ENCODE measurements at places on chromosomes 4 and X.

DNA sequence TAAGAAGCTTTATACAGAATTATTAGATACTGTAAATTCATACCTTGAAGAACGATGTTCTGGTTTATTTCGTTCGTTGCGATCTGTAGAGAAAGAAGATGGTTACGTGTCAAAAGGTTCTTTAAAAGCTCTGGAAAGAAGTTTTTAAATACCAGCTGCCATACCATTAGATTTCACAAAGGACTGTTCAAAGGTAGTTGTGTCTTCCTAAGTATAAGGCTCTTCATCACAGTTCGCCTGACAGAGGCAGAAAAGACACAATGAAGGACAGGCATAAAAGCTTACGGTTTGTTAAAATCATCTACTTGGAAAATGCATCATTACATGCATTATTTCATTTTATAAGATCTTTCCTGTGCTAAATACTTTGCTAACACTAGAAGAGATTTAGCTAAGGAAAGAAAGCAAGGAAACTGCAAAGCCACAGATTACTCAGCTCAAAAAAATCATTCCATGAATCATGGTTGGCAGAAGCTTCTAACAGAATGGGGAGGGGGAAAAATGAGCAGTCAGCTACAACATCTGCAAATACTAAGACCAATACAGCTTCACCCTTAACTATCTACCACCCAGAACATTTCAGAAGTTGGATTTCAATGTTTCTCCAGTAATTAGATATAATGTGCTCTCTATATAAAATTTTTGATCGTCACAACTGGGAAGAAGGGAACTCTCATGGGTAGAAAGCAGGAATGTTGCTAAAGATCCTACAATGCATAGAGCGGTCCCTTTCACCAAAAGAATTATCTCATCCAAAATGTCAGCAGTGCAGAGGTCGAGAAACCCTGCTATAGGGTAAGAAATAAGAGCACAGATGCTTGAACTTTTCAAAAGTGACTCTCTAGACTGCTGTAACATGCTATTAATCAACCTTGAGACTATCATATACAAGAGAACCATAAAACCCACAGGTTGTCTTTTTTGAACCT lies 50.7 kb upstream of the PRSS48 start:
- H3K27me3 ChIP-seq = peaks cover 10% of the 10 kb centered on the region
- no peak for DNase-seq
- H3K4me3 ChIP-seq = no peak overlapping the region
- no peaks in the 10 kb centered on the region for H3K4me1 ChIP-seq

DNA sequence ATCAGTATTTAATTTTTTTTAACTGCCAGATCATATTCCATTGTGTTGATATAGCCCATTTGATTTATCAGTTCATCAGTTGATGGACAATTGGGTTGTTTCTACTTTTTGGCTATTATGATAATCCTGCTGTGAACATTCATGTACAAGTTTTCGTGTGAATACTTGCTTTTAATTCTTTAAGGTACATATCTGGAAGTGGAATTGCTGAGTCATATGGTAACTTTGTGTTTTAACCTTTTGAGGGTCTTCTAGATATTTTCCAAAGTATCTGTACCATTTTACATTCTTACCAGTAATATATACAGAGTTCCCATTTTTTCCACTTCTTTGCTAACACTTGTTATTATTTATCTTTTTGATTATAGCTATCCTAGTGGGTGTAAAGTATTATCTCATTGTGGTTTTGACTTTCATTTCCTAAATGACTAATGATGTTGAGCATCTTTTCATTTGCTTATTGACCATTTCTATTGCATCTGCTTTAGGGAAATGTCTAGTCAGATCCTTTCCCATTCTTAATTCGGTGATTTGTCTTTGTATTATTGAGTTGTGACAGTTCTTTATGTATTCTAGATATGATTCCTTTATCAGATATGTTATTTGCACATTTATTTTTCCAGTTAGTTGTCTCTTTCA lies 75.2 kb upstream of the NUDT6 start:
- no peak for DNase-seq
- no peaks in the 10 kb centered on the region for H3K27me3 ChIP-seq
- H3K36me3 ChIP-seq = peaks cover 7% of the 10 kb centered on the region
- no peak overlapping the region for H3K4me3 ChIP-seq
- peaks cover 11% of the 10 kb centered on the region for H3K4me1 ChIP-seq

- no peak overlapping the region for H3K4me3 ChIP-seq
- H3K36me3 ChIP-seq = peaks cover 20% of the 10 kb centered on the region
- H3K4me1 ChIP-seq = peaks cover 34% of the 10 kb centered on the region
- no peak for DNase-seq
Observed at GRCh38 chr4:917992-918391, 14.1 kb downstream of the GAK start.

- no peak overlapping the region for H3K27ac ChIP-seq
- H3K4me3 ChIP-seq = no peak overlapping the region
- H3K27me3 ChIP-seq = no peaks in the 10 kb centered on the region
- no peaks in the 10 kb centered on the region for H3K4me1 ChIP-seq
- no peaks in the 10 kb centered on the region for H3K36me3 ChIP-seq
Observed at GRCh38 chrX:31837445-31838049, 765.7 kb upstream of the FTHL17 start.

GRCh38 chrX:17596546-17597205 lies 140.6 kb upstream of the SCML1 start:
- H3K27me3 ChIP-seq = peaks cover 3% of the 10 kb centered on the region
- no peaks in the 10 kb centered on the region for H3K36me3 ChIP-seq
- H3K4me3 ChIP-seq = no peak overlapping the region
- peaks cover 7% of the 10 kb centered on the region for H3K4me1 ChIP-seq
- DNase-seq = no peak

- peaks cover 2% of the 10 kb centered on the region for H3K27me3 ChIP-seq
- no peaks in the 10 kb centered on the region for H3K36me3 ChIP-seq
- no peaks in the 10 kb centered on the region for H3K4me1 ChIP-seq
- H3K27ac ChIP-seq = no peak overlapping the region
- no peak overlapping the region for H3K4me3 ChIP-seq
- DNase-seq = no peak
Observed at GRCh38 chr4:51932261-51932660, 87.9 kb downstream of the LRRC66 start.

DNA sequence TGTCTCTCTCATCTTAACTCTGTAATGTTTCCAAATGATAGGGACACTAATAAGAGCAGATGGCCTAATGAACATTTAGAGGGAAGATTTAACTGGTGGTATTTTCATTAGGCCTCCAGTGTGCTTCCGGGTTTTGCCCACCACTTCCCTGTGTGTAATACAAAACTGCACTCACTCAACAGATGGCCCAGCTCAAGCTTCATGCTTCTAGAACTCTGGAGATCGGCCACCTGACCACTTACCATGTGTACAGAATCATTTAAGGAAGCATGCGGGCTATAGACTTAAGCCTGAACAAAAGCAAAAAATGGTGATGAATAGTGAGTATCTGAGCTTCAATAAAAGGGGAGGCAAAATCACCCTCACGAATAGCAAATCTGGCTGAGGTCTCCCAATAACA lies 89.3 kb downstream of the SH2D1A start:
- no peak for DNase-seq
- H3K27ac ChIP-seq = no peak overlapping the region
- no peaks in the 10 kb centered on the region for H3K4me1 ChIP-seq
- H3K27me3 ChIP-seq = no peaks in the 10 kb centered on the region
- no peak overlapping the region for H3K4me3 ChIP-seq

- H3K36me3 ChIP-seq = peaks cover 2% of the 10 kb centered on the region
- no peak overlapping the region for H3K27ac ChIP-seq
- peaks cover 42% of the 10 kb centered on the region for H3K27me3 ChIP-seq
- H3K4me3 ChIP-seq = no peak overlapping the region
Observed at GRCh38 chr4:176193126-176193525, 2.3 kb downstream of the SPATA4 start.

GRCh38 chr4:90357117-90357710 lies 230.0 kb downstream of the CCSER1 start:
- H3K27ac ChIP-seq = no peak overlapping the region
- DNase-seq = no peak
- no peaks in the 10 kb centered on the region for H3K27me3 ChIP-seq

GRCh38 chr4:145097331-145097820 lies 620 bp downstream of the ANAPC10 start:
- H3K4me3 ChIP-seq = peak overlapping the region; percentile 92
- peaks cover 25% of the 10 kb centered on the region for H3K4me1 ChIP-seq
- H3K27ac ChIP-seq = peak overlapping the region; percentile 99
- peaks cover 36% of the 10 kb centered on the region for H3K36me3 ChIP-seq
- H3K27me3 ChIP-seq = no peaks in the 10 kb centered on the region
- DNase-seq = no peak

GRCh38 chrX:97398030-97398551 lies 514.4 kb downstream of the RPA4 start:
- peak overlapping the region; percentile 67 for H3K4me3 ChIP-seq
- H3K27ac ChIP-seq = peak overlapping the region; percentile 90
- no peaks in the 10 kb centered on the region for H3K36me3 ChIP-seq
- DNase-seq = peak; percentile 15
- H3K27me3 ChIP-seq = no peaks in the 10 kb centered on the region

GRCh38 chr4:76758996-76759395 lies 138.9 kb downstream of the SOWAHB start:
- H3K4me3 ChIP-seq = no peak overlapping the region
- peaks cover 15% of the 10 kb centered on the region for H3K27me3 ChIP-seq
- H3K4me1 ChIP-seq = no peaks in the 10 kb centered on the region
- H3K27ac ChIP-seq = no peak overlapping the region
- no peaks in the 10 kb centered on the region for H3K36me3 ChIP-seq

GRCh38 chr4:89837993-89838390 lies 1.0 kb upstream of the SNCA start:
- peak overlapping the region; percentile 79 for H3K4me3 ChIP-seq
- no peak for DNase-seq
- H3K36me3 ChIP-seq = no peaks in the 10 kb centered on the region
- H3K27me3 ChIP-seq = peaks cover 73% of the 10 kb centered on the region

GRCh38 chrX:97126020-97126419 lies 242.3 kb downstream of the RPA4 start:
- no peaks in the 10 kb centered on the region for H3K27me3 ChIP-seq
- H3K36me3 ChIP-seq = no peaks in the 10 kb centered on the region
- H3K4me3 ChIP-seq = no peak overlapping the region
- DNase-seq = no peak

GRCh38 chrX:71577682-71578081 lies 555 bp upstream of the GCNA start:
- H3K27ac ChIP-seq = no peak overlapping the region
- no peaks in the 10 kb centered on the region for H3K4me1 ChIP-seq
- no peaks in the 10 kb centered on the region for H3K27me3 ChIP-seq
- peaks cover 35% of the 10 kb centered on the region for H3K36me3 ChIP-seq
- DNase-seq = no peak

DNA sequence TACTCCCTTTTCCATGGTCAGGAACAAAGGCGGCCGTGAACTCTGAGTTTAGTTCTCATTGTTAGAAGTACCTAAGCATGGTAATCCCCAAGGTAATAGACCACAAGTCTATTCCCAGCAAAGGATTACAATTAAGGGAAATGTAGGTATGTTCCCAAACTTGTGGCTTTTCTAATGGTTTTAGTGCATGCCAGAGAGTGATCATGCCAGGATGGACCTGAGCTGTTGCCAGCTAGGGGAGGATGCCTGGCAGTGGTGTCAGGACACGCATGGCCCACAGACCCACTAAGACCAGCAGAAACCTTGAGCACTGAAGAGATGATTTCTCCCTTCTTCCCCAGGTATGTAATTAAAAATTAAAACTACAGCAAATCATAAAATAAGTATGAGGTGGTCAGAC lies 60.8 kb downstream of the COQ2 start:
- peaks cover 8% of the 10 kb centered on the region for H3K36me3 ChIP-seq
- H3K4me1 ChIP-seq = peaks cover 53% of the 10 kb centered on the region
- peaks cover 35% of the 10 kb centered on the region for H3K27me3 ChIP-seq
- H3K27ac ChIP-seq = peak overlapping the region; percentile 72

- DNase-seq = peak; percentile 41
- H3K36me3 ChIP-seq = peaks cover 19% of the 10 kb centered on the region
- H3K4me3 ChIP-seq = peak overlapping the region; percentile 48
- peaks cover 35% of the 10 kb centered on the region for H3K4me1 ChIP-seq
Observed at GRCh38 chr4:38957893-38958292, 74.3 kb downstream of the TMEM156 start.

- H3K4me3 ChIP-seq = peak within 1 kb of the TSS; percentile 96
- H3K27me3 ChIP-seq = no peaks in the 10 kb centered on the region
- H3K4me1 ChIP-seq = peaks cover 30% of the 10 kb centered on the region
- H3K36me3 ChIP-seq = peaks cover 22% of the 10 kb centered on the region
Observed at GRCh38 chrX:56995271-56995994, at the start of gene SPIN3. Gene SPIN3, minus strand, starts transcription at chrX:56995541. Its CDS starts 594 bp downstream, at chrX:56994947.

DNA sequence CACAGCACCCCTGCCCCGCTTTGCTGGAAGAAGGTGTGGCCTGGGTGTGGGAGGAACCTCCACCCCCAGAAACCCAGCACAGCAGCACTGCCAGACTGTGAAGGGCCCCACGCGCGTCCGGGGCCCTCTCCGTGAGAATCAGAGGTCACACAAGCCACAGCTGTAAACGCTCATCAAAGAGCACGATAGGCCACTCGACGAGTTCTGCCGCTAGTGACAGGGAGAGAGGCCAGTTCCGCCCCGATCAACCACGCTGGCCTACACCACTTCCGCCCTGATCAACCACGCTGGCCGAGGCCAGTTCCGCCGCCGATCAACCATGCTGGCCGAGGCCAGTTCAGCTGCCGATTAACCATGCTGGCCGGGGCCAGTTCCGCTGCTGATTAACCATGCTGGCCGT lies 25.9 kb upstream of the ADRA2C start:
- DNase-seq = no peak
- no peaks in the 10 kb centered on the region for H3K36me3 ChIP-seq
- H3K27ac ChIP-seq = no peak overlapping the region
- H3K4me3 ChIP-seq = no peak overlapping the region

DNA sequence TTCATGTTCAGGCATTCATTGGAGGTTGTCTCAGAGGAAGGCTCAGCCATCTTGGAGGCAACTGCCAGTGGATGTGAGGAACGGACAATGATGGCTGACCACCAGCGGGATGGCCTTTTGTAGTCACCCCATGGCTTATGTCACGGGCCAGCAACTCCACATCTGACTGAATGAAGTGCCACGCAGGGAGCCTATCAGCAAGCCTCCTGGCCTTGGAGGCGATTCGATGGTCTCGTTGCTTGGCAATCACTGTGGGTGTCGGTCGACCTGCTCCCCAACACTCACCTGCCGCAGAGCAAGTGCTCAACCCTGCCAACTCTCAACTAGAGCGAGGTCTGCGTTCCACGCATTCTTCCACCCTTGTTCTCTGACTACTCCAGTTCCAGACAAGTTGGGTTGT lies 7.4 kb downstream of the H2BW2 start:
- no peaks in the 10 kb centered on the region for H3K27me3 ChIP-seq
- H3K4me1 ChIP-seq = no peaks in the 10 kb centered on the region
- H3K27ac ChIP-seq = no peak overlapping the region
- no peaks in the 10 kb centered on the region for H3K36me3 ChIP-seq

GRCh38 chr4:61318431-61318830 lies 118.3 kb downstream of the ADGRL3 start:
- DNase-seq = no peak
- no peaks in the 10 kb centered on the region for H3K27me3 ChIP-seq
- H3K36me3 ChIP-seq = no peaks in the 10 kb centered on the region
- no peak overlapping the region for H3K4me3 ChIP-seq
